ENCODE measurements at places on chromosomes 11 and 22. TPM values are rescaled to one million over a fixed set of nuclear protein-coding genes. Genes with fewer than 3 reads are reported as not detected.

- H3K36me3 ChIP-seq: no peaks in the 10 kb centered on the region
- no peak overlapping the region for H3K4me3 ChIP-seq
- peaks cover 21% of the 10 kb centered on the region for H3K4me1 ChIP-seq
- no peak for DNase-seq
These were observed 184.2 kb downstream of the BLID start for GRCh38 chr11:121931748-121932352.

GRCh38 chr11:105177658-105178057 lies 38.1 kb upstream of the CARD18 start:
- H3K27me3 ChIP-seq: no peaks in the 10 kb centered on the region
- DNase-seq: no peak
- H3K4me1 ChIP-seq: peaks cover 11% of the 10 kb centered on the region
- H3K36me3 ChIP-seq: no peaks in the 10 kb centered on the region

DNA sequence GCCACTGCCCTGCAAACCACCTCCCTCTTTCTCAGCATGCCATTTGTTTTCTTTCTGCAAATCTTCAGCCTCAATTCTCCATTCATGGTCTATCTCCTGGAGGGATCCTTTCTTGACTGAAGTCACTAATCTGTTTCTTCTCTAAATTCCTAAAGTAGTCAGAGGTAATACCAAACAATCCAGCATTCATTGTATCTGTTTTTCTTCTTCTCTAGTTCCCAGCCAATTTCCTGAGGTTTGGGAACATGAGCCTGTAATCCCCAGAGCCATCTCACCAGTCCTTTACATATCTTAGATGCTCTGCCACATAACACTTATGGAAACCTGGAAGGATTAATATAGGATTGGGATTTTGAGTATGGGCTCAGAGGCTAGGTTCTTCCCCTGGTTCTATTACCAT lies 86.5 kb downstream of the MICAL2 start:
- peak overlapping the region; percentile 8 for H3K4me3 ChIP-seq
- no peaks in the 10 kb centered on the region for H3K4me1 ChIP-seq
- no peak overlapping the region for H3K27ac ChIP-seq
- DNase-seq: no peak

DNA sequence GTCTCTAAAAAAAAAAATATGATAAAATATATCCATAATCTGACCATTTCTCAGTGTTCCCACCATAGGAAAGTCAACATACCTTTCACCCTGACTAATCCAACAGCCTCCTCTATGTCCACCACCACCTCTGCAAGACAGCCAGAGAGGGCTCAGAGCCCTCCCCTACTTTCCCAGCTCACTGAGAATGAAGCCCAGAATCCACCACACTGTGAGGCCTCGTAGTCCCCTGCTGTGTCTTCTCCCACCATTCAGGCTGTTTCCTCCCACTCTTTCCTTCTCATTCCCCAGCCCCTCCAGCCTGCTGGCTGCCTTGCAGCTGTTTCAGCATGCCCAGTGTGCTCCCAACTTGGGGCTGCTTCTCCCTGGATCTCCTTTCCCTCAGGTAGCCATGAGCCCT lies 27.0 kb downstream of the SGSM3 start:
- H3K36me3 ChIP-seq: peaks cover 30% of the 10 kb centered on the region
- peak overlapping the region; percentile 66 for H3K27ac ChIP-seq
- peaks cover 68% of the 10 kb centered on the region for H3K4me1 ChIP-seq
- no peak overlapping the region for H3K4me3 ChIP-seq
- H3K27me3 ChIP-seq: no peaks in the 10 kb centered on the region
- DNase-seq: no peak

- H3K4me1 ChIP-seq: peaks cover 16% of the 10 kb centered on the region
- DNase-seq: no peak
- H3K4me3 ChIP-seq: no peak overlapping the region
- H3K36me3 ChIP-seq: peaks cover 67% of the 10 kb centered on the region
- no peaks in the 10 kb centered on the region for H3K27me3 ChIP-seq
- H3K27ac ChIP-seq: no peak overlapping the region
These were observed 35.3 kb downstream of the DGCR2 start for GRCh38 chr22:19086896-19087295.

GRCh38 chr11:23540101-23540561 lies 679.9 kb upstream of the CCDC179 start:
- no peaks in the 10 kb centered on the region for H3K27me3 ChIP-seq
- H3K36me3 ChIP-seq: no peaks in the 10 kb centered on the region
- H3K27ac ChIP-seq: no peak overlapping the region
- no peak overlapping the region for H3K4me3 ChIP-seq

DNA sequence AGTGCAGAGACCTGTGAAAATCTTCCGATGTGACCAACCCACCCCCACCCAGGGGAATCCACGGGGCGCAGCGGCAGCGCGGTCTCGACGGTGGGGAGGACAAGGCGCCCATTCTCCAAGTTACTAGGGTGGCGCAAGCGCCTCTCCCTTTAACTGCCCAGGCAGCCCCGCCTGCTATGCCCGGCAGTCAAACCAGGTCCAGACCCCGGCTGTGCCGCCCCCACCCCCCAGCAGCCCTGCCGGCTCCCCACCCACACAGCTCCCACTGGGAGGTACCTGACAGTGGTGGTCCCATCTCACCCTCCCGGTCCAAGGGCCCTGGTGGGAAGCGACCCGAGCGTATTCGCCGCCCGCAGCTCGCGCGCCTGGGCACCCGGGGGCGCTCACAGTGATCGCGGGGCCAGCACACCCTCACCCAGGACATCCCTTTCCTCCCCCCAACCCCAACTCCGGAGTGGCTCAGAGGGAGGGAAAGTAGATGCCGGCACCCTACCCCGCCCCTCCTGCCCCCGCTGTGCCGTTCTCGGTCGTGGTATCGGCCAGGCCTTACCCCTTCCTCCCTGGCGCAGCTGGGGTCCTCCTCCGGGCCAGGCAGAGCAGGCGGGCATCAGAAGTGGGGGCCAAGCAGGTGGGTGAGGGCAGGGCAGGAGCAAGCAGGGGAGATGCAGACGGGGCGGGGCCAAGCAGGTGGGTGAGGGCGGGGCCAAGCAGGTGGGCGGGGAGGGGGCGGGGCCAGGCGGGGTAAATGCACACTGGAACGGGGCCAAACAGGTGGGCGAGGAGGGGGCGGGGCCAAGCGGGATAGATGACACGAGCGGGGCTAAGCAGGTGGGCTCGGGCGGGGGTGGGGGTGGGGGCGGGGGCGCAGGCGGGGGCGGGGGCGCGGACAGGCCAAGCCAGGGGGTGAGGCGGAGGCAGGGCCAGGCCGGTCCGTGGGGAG lies at the start of gene TRPM5:
Gene TRPM5 (minus strand): TSS at position 634 of the 940 bp plus-strand sequence. CDS start 21,478 bp downstream, outside the sequence.
- H3K36me3 ChIP-seq: no peaks in the 10 kb centered on the region
- H3K27me3 ChIP-seq: no peaks in the 10 kb centered on the region
- H3K27ac ChIP-seq: no peak within 1 kb of the TSS
- peak within 1 kb of the TSS; percentile 26 for H3K4me3 ChIP-seq
- peaks cover 20% of the 10 kb centered on the region for H3K4me1 ChIP-seq
- no peak for DNase-seq

DNA sequence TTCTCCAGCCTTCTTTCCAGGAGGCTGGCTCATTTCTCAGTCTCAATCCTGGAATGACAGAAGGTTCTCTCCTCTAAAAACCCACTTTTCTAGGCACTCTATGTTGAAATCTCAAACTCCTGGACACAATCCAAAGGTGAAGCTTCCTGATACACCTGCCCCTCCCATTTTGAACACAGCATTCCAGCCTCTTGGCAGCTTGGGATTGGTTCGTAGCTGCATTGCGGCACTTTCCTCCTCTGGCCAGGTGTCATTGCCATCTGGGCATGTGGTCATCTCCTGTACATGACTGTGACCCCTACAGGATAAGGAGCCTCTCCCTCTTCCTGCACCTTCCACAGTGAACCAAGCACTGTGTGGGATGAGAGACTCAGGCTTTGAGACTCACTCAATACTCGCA lies 230.2 kb upstream of the B3GAT1 start:
- H3K27ac ChIP-seq: no peak overlapping the region
- peaks cover 20% of the 10 kb centered on the region for H3K4me1 ChIP-seq
- no peaks in the 10 kb centered on the region for H3K27me3 ChIP-seq
- no peaks in the 10 kb centered on the region for H3K36me3 ChIP-seq
- H3K4me3 ChIP-seq: no peak overlapping the region
- DNase-seq: no peak

DNA sequence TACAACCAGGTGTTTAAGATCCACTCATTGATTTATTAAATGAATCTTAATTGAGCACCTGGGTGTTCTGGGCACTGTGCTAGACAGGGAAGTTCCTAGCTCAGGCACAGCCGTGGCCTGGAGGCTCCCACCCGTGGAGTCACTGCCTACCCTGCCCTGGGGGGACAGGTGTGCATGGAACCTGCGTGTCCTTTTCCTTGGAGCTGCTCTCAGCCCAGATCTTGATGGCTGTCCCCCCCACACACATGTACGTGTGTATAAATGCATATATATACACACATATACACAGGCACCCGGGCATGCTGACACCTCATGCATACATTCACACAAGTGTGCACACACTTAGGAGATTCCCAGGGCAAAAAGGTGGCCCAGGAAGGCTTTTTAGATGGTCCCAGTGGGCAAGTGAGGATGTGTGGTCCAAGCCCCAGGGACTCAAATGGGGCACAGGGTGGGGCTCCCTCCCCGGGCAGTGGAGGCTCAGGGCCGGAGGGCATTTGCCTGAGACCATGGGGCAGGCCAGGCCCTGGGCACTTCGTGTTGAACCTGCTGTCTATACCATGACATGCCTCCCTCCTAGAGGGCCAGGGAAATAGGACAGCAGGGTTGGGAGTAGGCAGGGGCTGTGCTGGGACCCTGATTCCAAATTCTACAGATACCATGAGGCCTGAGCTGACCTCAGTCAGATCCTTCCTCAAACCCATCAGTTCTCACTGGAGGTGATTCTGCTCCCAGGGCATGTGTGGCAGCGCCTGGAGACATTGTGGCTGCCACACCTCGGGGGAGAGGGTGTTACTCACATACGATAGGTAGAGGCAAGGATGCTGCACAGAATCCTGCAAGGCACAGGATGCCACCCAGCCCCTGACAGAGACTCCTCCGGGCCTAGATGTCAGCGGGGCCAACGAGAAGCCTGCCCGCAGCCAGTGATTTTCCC lies 77.8 kb downstream of the BCR start:
- H3K27me3 ChIP-seq: no peaks in the 10 kb centered on the region
- peaks cover 42% of the 10 kb centered on the region for H3K4me1 ChIP-seq
- no peak overlapping the region for H3K4me3 ChIP-seq
- peaks cover 4% of the 10 kb centered on the region for H3K36me3 ChIP-seq
- peak overlapping the region; percentile 84 for H3K27ac ChIP-seq
- DNase-seq: no peak

- H3K27ac ChIP-seq: no peak overlapping the region
- H3K4me1 ChIP-seq: no peaks in the 10 kb centered on the region
- no peaks in the 10 kb centered on the region for H3K36me3 ChIP-seq
- H3K27me3 ChIP-seq: no peaks in the 10 kb centered on the region
These were observed 71.8 kb downstream of the CTTN start for GRCh38 chr11:70470127-70470526.

DNA sequence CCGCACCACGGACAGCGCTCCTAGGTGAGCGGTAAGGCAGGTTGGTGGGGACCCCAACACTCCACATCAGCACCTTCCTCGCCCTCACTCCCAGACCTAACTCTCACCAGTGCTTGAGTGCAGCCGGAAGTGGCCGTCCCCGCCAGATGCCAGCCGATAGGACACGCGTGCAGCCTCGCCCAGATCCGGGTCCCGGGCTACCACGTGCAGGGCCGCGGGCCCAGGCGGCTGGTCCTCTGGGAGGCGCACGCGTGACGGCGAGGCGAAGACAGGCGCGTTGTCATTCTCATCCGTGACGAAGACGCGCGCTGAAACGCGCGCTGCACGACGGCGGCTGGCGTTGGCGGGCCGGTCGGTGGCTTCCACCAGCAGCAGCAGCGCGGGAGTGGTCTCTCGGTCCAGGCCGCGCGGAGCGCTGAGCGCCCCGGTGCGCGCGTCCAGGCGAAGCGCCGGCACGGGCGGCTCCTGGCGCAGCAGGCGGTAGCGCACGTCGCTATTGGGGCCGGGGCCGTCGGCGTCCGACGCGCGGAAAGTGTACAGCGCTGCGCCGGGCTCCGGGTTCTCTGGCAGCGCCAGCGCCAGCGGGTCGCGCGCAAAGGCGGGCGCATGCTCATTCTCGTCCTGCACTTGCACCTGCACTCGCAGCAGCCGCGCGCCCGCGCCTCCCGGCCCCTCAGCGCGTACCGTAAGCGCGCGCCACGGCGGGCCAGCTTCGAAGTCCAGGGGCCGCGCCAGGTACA lies 10.8 kb upstream of the TPP1 start:
- no peak overlapping the region for H3K4me3 ChIP-seq
- H3K36me3 ChIP-seq: peaks cover 70% of the 10 kb centered on the region
- no peaks in the 10 kb centered on the region for H3K27me3 ChIP-seq
- no peak for DNase-seq
- no peak overlapping the region for H3K27ac ChIP-seq

GRCh38 chr11:104129145-104129544 lies 34.8 kb downstream of the PDGFD start:
- no peaks in the 10 kb centered on the region for H3K4me1 ChIP-seq
- H3K27ac ChIP-seq: no peak overlapping the region
- no peak overlapping the region for H3K4me3 ChIP-seq
- DNase-seq: no peak

- DNase-seq: no peak
- no peaks in the 10 kb centered on the region for H3K4me1 ChIP-seq
- no peak overlapping the region for H3K4me3 ChIP-seq
- H3K27ac ChIP-seq: no peak overlapping the region
- no peaks in the 10 kb centered on the region for H3K36me3 ChIP-seq
These were observed 118.9 kb downstream of the PLEKHA7 start for GRCh38 chr11:16895306-16895705.

DNA sequence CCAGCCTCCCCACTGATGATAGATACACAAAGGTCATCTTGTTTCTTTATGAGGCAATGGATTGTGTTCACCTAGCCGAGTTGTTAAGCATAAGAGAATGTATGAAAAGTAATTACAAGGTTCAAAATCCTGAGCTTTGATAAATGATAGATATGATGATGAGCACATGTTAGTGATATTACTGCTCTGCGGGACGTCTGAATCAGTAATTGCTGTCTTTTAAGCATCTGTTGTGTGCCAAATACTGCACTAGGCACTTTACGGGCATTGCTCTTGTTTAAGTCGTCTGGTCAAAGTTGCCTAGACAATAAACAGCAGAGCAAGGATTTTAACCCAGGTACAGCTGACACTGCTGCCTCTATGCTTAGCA lies 559 bp upstream of the RNF141 start:
- H3K27me3 ChIP-seq: no peaks in the 10 kb centered on the region
- DNase-seq: no peak
- H3K36me3 ChIP-seq: no peaks in the 10 kb centered on the region
- peak overlapping the region; percentile 65 for H3K4me3 ChIP-seq
- H3K27ac ChIP-seq: peak overlapping the region; percentile 92

- no peak overlapping the region for H3K27ac ChIP-seq
- DNase-seq: no peak
- H3K4me1 ChIP-seq: peaks cover 18% of the 10 kb centered on the region
- no peaks in the 10 kb centered on the region for H3K36me3 ChIP-seq
These were observed 4.5 kb downstream of the NCF4 start for GRCh38 chr22:36865346-36865745.

- DNase-seq: no peak
- H3K27me3 ChIP-seq: no peaks in the 10 kb centered on the region
- H3K4me1 ChIP-seq: no peaks in the 10 kb centered on the region
- H3K4me3 ChIP-seq: no peak overlapping the region
These were observed 339.8 kb upstream of the NARS2 start for GRCh38 chr11:78914503-78914902.

GRCh38 chr11:76850130-76850529 lies 10.6 kb upstream of the ACER3 start:
- H3K27ac ChIP-seq: no peak overlapping the region
- no peaks in the 10 kb centered on the region for H3K27me3 ChIP-seq
- no peaks in the 10 kb centered on the region for H3K36me3 ChIP-seq
- H3K4me1 ChIP-seq: peaks cover 17% of the 10 kb centered on the region
- DNase-seq: no peak

The DKK3 gene
- total RNA-seq: 29.5 TPM

The GRIA4 gene
- total RNA-seq: not detected

The KDM4E gene
- total RNA-seq: not detected

The OR8A1 gene
- total RNA-seq: not detected

The RAB3IL1 gene
- total RNA-seq: 1.5 TPM

The NUCB2 gene
- total RNA-seq: 152 TPM

The NAALAD2 gene
- not detected for total RNA-seq

The FGF4 gene
- not detected for total RNA-seq

The SPON1 gene
- 7.0 TPM for total RNA-seq
